ENCODE measurements at places on chromosomes 4 and X.

- DNase-seq: no peak
Measured at GRCh38 chr4:103887191-103887590, 167.4 kb upstream of the TACR3 start.

- no peak for DNase-seq
Measured at GRCh38 chrX:44971674-44972073, 98.7 kb downstream of the KDM6A start.

GRCh38 chrX:32847921-32848320 is 363.4 kb downstream of the DMD start:
- no peak for DNase-seq

- DNase-seq: no peak
Measured at GRCh38 chrX:118634336-118634735, 93.1 kb upstream of the IL13RA1 start.

DNA sequence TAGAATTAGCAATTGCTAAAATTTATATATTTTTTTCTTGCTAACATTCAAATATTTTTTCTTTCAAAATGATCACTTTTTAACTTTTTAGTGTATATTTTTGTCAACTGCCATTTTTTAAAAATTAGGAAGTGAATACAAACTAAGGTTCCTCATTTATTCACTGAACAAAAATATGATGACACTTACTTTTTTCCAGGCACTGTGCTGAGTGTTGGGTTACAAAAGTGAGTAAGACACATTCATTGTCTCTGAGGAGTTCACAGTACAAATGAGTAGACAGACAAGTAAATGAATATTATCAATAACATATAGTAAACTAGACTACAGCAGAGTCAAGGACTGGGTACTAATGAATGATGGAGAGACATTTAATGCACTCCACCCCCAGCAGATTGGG is 543.5 kb downstream of the PDHA2 start:
- DNase-seq: no peak

GRCh38 chr4:14924076-14924811 is 78.0 kb upstream of the CPEB2 start:
- DNase-seq: no peak

DNA sequence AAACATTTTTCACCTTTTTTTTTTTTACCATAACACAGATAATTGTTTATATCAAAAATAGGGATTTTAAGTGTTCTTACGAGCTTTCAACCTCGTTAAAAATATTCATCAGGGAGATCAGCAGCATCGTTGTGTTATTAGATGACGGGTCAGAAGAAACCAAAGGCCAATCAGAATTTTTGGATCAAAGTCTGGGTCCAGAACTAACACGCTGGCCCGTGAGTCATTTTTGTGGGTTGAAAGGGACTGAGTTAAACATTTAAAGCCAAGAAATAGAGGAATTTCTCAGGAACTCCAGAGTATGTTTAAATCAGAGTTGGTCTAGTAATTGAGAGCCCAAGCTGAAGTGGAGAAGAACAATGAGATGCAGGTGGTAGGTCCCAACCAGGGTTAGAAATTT is 170.8 kb downstream of the TLL1 start:
- no peak for DNase-seq

DNA sequence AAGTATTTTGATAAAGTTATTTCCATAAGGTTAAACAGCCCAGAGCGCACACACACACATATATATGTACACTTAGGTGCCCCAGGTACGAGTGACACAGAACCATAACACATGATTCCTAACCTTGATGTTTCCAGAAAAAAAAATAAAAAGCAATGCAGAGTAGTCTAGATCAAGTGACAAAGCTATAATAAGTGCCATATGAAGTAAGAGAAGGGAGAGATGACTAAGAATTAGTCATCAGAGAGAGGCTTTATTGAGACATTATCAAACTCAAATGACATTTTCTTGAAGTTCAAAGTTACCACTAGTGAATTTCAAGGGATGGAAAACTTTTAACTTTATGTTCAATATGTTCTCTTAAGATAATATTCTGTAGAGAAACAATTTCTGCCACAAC is 215.0 kb downstream of the HTR2C start:
- no peak for DNase-seq

GRCh38 chr4:127000846-127001245 is 631.9 kb upstream of the INTU start:
- no peak for DNase-seq

GRCh38 chrX:16610121-16610621 is 39.8 kb upstream of the S100G start:
- DNase-seq: peak; percentile 70

DNA sequence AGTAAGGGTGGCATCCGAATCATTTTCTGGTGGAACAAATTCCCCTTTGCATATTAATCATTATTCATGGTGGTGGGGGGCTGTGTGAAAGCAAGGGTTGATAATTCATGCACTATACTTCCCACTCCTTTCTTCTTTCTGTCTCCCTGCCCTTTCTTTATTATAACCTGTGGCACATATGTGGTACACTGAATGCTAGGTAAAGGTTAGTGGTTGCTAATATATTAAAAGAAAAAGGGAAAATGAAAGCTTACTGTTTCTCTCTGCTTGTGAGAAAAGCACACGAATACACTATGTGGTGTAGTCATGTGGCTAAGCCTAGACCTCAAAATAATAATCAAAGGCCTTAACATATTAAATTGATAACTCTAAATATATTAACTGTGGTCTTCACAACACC is 178.4 kb upstream of the RPS6KA3 start:
- no peak for DNase-seq

DNA sequence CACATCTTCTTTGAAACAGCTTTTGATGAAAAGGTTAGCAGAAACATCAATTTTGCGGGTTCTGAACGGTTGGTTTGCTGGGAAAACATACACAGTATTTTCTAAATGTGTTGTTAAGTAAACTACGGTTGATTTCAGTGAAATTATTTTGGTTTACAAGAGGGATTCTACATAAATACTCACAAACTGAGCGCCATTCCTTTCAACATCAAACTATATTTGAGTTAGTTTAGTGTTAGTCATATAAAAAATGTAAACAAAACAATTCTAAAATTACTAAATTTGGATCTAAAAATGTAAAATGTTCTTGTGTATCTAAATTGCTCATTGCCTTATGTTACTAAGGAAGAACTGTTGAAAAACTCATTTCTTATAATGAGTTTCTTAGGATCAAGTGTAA is 425.6 kb downstream of the PCDH18 start:
- DNase-seq: no peak

DNA sequence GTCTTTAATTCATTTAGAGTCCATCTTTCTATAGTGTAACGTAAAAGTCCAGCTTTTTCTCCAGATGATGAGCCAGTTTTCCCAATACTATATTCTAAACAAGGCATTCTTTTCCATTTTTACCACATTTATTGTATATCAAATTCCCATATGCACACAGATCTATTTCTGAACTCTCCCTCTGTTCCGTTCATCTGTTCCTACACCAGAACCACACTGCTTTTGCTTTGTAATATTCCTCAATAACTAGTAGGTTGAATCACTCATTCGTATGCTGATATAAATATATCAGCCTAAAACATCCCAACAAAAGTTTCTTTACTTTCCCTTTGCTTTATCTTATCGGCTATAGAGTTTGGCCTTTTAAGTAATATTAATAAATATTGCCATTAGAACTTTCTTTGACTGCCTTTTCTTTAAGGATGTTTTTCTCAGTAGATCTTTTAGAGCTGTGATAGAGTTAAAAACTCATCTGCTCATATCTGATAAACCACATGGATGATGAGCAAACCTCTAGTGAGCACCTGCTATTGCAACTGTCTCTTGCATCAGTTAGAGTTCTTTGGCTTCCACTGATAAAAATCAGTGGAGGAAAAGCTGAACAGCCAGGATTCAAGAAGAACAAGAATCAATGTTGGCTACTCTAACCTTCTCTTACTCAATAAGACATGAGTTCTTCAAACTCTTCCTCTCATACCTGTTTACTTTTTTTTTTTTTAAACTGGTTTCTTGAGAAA is 13.1 kb upstream of the RPL34 start:
- DNase-seq: no peak

- no peak for DNase-seq
Measured at GRCh38 chrX:110242371-110242770, 75.5 kb downstream of the AMMECR1 start.

- DNase-seq: no peak
Measured at GRCh38 chr4:121950680-121951520, 960 bp downstream of the TRPC3 start.

DNA sequence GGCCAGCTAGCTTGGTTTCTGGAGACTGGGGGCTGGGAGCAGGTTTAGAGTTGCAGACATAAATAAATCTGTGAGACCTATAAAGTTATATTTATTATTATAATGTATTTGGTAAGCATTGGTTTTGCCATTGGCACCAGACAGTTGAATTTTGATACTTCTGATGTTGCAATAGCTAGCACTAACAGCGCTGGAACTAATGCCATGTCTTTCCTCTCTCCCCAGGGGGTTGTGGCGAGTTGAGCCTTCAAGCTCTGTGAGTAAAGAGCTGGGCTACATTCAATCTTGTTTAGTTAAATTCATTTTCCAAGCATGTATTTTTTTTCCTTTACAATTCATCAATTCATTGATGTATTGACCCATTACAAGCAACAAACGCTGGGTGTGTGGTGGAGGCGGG is 358.7 kb upstream of the NR3C2 start:
- DNase-seq: no peak

- no peak for DNase-seq
Measured at GRCh38 chr4:16302648-16303047, 76.4 kb upstream of the TAPT1 start.

- peak; percentile 19 for DNase-seq
Measured at GRCh38 chr4:1960170-1960825, 48.5 kb downstream of the NELFA start.

DNA sequence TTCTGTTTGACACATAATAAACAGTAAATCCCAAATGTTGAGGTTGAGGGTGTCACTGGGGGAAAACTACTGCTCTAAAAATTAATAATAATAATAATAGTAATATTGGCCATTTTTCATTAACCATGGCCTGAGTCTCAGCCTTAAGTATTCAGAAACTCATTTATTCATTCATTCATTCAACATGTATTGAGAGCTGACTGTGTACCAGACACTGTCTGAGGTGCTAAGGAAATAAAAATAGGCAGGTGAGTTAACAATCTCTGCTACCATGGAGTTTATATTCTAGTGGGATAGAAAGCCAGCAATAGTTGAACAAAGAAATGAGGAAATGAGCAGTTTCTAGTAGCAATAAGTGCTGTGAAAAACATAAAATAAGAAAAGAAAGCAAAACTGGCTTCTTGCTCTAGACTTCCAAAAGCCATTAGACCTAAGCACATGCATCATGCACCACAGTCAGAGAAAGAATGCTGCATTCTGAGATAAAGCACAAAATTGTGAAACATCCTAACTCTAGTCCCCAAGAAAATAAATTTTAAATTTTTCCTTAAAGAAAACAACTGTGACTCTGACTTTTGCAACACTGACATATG is 278.7 kb downstream of the RCHY1 start:
- DNase-seq: no peak

Data from HFFc6 (cell line).